H9 (cell line): ENCODE measurements at places on chromosomes 16 and 17. TPM values are rescaled to one million over a fixed set of nuclear protein-coding genes. Genes with fewer than 3 reads are reported as not detected.

GRN gene
- total RNA-seq = 127 and 130 TPM in 2 replicates

IGFALS gene
- not detected in 2 replicates for total RNA-seq

- DNase-seq = no peak
Observed at GRCh38 chr16:30567160-30567990, 4.1 kb downstream of the ZNF688 start.

DNA sequence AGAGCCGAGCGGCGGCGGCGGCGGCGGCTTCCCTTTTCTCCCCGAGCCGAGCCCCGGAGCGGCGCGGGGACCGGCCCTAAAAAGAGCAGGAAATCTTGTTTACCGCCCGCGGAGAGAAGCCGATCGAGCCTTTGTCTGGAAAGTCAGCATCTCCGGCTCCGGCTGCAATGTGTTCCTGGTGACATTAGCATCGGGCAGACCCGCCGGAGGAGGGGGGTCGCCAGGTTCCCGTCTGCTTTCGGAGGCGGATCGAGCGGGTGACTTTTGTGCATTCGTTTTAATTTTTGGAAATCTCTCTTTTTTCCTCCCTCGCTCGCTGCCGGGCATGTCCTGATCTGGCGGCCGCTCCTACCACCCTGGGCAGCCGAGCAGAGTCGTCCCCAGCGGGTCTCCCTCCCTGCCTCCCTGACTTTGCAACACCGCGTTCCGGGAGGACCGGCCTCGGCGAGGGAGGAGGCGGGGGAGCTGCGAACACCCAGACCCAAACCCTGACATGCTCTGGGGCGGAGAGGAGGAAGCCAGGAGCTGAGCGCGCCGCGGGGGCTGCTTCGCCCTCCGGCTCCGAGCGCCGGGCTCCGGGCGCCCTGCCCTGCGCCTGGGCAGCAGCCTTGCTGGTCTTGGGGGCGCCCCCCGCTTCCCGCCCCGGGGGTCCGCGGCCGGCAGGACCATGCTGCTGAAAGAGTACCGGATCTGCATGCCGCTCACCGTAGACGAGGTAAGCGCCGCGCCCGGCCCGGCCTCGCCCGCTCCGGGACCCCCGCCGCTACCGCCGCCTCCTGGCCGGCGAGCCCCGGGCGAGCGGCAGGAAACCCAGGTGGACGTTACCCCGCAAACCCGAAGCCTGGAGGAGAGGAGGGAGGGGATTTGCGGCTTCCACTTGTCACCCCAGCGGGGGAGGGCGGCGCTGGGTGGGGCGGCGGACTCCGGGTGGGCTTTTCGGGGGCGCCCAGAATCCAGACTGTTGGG, 690 bp downstream of the PITPNC1 start:
- DNase-seq = peak; percentile 74

GRCh38 chr17:49779156-49779738, 9.2 kb upstream of the KAT7 start:
- no peak for DNase-seq

- peak; percentile 86 for DNase-seq
Observed at GRCh38 chr17:44363613-44364159, at the start of gene FAM171A2. Gene FAM171A2, minus strand, starts transcription at chr17:44363853. Its CDS starts 139 bp downstream, at chr17:44363714.
